ENCODE measurements at places on chromosomes 16 and 17.

GRCh38 chr17:46950997-46951621 lies 27.9 kb downstream of the RPRML start:
- no peak for DNase-seq

GRCh38 chr17:82826956-82827355 lies 12.9 kb downstream of the ZNF750 start:
- no peak for DNase-seq

GRCh38 chr16:86850670-86851069 lies 272.3 kb downstream of the FOXL1 start:
- DNase-seq: no peak

DNA sequence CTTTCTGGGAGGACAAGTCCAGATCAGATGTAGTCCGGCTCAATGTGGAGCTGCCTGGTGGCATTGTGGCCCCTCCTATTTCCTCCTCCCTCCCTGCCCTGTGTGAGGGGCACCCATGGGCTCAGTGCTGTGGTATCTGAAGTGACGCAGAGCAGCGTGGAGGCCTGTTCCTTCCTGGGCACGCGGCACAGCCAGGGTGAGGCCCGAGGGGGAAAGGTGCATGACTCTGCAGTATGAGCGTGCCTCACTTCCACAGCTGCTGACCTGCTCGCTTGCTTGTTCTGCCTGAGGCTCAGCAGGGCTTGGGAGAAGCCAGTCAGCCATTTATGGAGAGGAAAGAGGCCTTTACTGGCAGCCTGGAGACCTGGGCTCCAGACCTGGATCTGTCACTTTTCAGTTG lies 11.7 kb downstream of the TMEM238L start:
- DNase-seq: no peak

- no peak for DNase-seq
These were observed 4.4 kb downstream of the CFAP97D1 start for GRCh38 chr17:43784628-43785101.

- no peak for DNase-seq
These were observed 9.1 kb upstream of the METTL9 start for GRCh38 chr16:21590287-21590686.

- DNase-seq: no peak
These were observed 1.4 kb downstream of the CACNG5 start for GRCh38 chr17:66836063-66837005.

- DNase-seq: no peak
These were observed 44.1 kb downstream of the RBBP6 start for GRCh38 chr16:24583494-24583893.
